ENCODE measurements at places on chromosomes 2 and 18.

DNA sequence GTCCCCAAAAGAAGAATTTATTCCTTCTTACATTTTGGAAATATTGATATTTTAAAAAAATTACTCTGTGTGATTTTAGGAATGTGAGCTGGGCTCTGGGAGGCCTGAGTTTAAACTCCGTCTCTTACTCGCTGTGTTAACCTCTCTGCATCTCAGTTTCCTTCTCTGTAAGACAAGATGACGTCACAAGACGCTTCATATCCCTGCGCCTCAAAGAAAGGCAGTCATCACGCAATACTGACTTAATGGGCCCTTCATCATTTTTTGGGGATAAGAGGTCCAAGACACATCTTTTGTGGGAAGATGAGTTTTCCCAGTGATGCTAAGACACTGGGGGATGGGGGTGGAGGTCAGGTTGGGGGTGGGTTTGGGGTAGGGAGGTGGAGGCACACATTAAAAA lies 320.4 kb downstream of the AFF3 start:
- DNase-seq = no peak

DNA sequence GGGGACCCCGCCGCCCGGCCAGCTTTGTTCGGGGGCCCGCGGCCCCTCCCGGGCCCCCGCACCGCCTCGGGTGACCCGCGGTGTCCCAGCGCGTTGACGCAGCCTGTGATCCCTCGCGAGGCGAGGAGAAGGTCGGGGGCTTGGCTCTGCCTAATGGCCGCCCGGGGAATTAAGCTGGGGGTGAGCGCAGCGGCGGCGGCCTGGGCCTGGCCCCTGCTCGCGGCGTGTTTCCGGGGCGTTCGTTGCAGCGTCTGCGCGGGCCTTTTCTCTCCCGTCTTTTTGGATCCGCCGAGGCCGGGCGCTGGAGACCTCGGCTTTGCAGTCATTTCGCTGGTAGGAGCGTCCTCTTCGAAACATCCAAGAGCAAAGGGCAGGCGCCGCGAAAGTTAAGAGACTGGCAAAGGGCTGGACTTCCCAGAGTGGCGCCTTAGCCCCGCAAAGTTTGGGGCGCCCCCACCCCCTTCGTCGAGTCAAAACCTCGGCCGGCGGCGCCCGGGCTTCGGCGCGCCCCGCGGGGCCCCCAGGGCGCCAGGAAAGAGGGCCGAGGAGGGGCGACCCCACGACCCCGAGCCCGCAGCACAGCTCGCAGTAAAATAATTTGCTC lies 1.3 kb downstream of the SALL3 start:
- DNase-seq = no peak

DNA sequence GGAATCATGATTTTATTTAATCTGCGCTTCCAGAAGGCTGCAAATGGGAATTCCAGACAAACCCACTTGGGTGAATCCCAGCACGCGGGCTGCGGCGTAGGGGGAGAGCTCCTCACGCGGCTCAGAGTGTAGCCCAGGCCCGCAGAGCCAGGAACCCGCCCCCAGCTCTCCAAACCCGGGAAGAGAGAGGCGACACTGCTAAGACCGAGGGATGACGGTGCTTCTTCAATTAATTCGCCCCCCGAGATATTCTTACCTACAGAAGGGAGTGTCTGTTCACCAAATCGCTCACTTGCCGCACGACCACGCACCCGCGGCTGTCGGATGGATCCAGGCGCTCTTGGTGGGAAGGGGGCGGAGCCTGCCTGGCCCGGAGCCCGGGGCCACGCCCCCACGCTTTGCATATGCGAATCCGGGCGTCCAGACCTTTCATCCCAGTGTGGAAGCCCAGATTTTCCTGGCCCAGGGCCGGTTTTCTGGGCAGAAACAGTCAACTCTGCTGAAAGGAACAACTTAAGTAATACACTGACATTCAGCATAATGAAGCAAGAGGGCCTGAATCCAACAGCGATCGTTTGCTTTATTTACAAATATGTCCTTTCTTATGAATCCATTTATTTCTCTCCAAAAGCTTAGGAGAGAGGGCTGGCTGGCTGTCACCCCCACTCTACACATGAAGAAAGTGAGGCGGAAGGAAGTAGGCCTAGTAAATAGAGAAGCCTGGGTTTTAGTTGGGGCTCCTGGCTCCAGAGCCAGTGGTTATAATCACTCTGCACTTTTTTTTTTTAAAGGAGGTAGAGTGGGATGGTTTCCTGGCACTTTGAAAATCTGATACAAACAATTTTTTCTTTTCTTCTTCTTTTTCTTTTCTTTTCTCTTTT lies at the start of gene SLC19A3:
Gene SLC19A3 (minus strand): TSS at position 342 of the 881 bp plus-strand sequence. CDS start 15,710 bp downstream, outside the sequence.
- DNase-seq = no peak

DNA sequence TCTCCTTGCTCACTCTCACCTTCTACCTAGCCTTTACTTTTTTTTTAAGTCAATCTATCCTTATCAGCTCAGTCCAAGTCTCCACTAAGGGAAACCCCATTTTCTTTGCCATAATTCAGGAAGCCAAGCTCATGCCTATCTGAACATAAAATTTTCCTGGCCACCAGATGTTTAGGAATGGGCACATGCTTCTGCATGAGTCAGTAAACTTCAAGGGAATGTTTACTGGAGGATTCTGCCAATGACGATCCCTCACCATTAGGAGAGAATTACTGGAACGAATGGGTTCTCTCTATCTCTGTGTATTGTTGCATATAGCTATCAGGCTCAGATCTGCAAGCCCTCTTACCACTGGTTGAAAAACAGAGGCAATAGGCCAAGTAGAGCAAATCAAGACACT lies 731.7 kb upstream of the ZNF804A start:
- DNase-seq = no peak

DNA sequence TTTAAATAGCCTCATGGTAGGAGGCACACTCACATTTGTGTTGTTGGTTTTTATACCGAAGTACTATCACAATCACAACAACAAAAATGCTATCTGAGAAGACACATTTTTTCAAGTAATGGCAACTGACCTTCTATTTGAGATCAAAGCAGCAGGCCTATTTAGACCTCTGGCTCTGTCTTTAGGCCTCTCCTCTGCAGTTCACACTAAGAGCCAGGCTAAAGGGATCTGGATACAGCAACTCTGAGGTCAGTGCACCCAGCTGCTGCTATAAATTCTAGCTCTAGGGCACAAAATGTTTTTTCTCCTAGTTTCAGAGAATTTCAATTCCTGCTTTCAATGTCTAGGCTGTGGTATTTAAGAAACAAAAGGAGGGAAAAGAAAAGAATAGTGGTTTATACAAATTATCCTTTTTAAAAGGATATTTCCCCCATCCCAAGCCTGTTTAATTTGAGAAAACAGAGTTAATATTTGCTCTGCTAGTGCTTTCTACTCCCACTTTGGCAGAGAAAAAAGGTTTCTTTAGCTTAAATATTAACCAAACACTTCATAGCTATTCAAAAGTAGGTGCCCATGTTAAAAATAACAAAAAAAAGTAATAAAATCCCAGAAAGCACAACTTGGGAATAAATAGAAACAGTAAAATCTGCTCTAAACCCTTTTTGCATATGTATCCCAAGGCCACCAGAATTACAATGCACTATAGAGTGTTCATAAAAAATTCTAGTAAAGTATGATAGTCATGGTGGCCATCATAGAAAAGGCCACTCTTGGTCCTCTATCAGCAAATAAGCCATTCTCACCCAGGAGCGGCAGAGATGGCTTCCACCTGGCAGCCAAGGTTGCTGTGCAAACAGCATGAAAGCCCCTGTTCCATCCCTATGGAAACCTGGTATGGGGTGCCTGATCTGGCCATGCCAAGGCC lies 293.6 kb upstream of the SESTD1 start:
- DNase-seq = no peak

DNA sequence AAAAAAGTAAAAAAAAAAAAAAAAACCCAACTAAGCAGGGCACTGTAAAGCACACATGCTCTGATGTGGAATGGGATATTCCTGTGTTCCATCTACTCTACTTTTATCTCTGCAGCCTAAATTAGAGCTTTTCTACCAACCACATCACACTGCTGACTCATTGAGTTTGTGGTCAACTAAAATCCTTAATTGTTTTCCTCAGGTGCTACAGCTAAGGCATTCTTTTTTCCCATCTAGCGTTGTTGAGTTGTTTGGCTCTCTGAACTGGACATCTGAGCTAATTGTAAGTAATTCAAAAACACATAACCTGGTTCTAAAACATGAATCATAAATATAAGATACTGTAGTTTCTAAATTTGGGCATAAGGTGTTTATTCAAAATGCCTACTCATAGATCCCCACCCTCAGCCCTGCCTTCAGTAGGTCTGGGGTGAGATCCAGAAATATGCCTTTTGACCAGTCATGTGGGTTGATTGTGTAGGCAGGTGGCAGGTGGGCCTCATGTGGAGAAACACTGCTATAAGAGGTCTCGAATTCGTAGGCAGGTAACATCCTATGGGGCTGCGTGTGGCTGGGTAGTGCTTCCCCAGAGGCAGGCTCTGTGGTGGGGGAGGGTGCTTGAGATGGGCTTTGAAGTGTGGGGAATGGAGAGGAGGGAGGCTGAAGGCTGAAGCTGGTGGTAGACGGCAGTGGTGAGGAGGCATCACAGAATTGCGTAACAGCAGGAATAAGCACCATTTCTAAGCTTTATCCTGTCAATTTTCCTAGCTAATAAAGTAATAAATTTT lies 27.2 kb downstream of the ANKRD29 start:
- DNase-seq = no peak

- no peak for DNase-seq
Observed at GRCh38 chr2:193482557-193482956, 1287.8 kb upstream of the TMEFF2 start.

DNA sequence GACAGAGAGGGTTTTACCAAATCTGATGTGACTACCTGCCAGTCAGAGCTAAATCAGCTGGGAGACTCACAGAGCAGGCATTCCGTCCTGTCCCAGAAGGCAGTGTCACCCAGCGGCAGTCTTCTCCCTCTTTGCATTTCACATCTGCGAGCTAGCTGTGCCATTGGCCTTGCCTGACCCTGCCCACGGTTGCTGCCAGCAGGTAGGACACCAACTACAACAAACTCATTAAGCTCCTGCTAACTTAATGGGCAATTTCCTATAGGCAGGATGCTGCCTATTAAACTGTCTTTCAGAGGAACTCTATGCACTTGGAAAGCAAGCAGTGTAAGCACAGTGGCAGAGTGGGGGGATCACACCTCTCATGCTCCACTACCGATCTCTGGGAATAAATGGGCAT lies 116.4 kb upstream of the CAPN13 start:
- no peak for DNase-seq

- DNase-seq = no peak
Observed at GRCh38 chr2:181142514-181142913, 162.1 kb downstream of the UBE2E3 start.

GRCh38 chr2:173076581-173077345 lies 1.1 kb downstream of the MAP3K20 start:
- DNase-seq = peak; percentile 77

DNA sequence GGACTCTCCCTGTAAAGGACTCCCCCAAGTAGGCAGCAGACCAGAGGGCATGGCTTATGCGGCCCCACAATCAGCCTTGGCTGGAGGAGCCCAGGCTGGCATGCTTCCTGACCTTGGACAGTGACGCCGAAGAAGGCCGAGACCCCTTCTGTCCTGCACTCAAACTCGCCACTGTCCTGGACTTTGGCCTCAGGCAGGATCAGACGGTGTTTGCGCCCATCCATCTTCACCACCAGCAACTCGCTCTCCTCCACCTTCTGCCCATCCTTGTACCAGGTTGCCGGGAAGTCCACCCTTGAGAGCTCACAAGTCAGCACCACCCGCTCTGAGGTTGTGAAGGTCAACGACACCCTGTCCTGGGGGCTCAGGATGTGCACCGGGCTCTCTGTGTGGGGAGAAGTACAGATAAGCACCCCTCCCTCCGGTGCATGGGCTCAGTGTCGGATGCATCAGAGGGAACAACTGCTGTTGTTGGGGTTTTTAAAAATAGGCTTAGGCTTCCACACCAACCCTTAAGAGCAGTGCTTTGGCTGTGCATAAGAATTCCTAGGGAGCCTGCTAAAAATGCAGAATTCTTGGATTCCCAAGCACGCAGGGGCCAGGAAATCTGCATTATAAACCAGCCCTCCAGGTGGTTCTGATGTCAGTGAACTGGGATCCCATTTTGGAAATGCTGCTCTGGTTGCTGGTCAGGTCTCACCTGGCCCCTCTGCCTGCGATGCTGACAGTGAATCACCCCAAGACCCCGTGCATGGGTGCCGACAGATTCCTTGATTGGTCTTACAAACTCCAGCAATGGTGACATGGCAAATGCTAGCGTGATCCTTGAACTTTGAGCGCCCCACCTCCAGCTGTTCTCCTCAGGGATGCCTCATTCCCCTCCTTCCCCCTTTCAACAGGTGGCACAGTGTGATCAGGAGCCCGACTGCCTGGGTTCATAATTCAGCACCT lies 5.9 kb downstream of the OBSL1 start:
- no peak for DNase-seq

DNA sequence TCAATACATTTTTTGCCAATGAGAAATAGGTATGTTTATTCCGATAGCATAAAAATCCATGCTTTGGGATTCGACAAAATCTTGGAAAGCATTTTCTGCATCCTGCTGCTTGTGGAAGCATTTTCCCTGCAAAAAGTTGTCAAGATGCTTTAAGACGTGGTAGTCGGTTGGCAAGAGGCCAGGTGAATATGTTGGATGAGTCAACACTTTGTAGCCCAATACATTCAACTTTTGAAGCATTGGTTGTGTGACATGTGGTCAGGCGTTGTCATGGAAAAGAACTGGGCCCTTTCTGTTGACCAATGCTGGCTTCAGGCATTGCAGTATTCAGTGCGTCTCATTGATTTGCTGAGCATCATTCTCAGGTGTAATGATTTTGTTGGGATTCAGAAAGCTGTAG lies 764.5 kb downstream of the TRIB2 start:
- DNase-seq = no peak

GRCh38 chr2:11007331-11008264 lies 95.9 kb downstream of the KCNF1 start:
- DNase-seq = no peak
